ENCODE measurements at places on chromosomes 5 and 9.

GRCh38 chr9:122779181-122779580 is 9.6 kb upstream of the OR5C1 start:
- DNase-seq = no peak

GRCh38 chr5:55868846-55869245 is 17.7 kb downstream of the IL31RA start:
- no peak for DNase-seq

DNA sequence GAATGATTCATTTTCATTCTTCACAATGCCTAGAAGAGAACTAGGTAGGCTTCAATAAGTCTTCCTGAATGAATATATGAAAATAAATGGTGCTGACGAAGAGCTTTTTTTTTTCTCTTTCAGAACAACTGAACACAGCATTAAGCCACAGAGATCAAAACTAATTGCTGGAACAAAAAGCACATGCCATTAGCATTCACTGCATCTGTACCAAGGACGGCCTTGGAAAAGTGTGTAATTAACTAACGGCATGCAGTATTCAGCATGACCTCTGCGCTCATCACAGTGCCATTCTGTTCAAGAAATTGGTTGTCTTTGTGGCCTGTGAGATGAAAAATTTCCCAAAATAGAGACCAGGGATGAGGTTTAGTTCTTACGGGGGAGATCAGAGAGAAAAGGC is 99.3 kb downstream of the NUDT12 start:
- DNase-seq = no peak

- DNase-seq = no peak
These were observed 14.5 kb upstream of the TAS2R1 start for GRCh38 chr5:9644630-9645029.

DNA sequence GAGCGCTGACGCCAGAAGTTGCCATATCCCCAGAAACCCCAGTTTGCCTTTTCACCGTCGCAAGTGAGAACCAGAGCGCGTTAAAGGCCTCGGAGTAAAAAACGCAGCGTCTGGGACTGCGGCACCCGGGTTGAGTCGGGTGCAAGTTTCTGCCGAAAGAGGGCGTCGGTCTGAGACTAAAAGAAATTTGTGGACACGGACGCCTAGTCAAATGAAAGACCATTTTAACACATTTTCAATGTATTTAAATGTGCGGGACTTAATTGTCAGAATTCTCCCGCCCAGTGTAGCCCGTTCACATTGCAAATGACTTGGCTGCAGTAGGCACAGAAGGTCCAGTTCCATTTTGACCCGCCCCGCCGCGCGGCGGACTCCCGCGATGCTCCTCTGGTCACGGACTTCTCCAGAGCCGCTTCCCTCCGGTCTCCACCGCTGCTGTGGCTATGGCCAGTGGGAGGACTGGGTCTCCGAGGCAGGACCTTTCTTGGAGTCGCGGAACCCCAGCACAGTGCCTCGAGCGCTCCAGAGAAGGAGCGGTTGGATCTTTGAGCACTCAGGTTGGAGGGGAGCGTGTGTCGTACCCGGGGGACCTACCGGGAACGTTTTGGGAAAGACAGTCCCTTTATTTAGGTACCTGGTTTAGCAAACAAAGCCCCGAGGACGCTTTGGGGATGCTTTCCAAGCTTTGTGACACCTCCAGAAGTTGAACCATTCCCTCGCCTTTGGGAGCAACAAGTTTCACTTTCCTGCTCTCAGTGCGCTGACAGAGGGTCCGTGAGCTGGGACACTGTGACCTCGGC is 1.2 kb upstream of the NPR3 start:
- DNase-seq = peak; percentile 4

GRCh38 chr5:68010740-68011139 is 204.8 kb upstream of the PIK3R1 start:
- DNase-seq = no peak

DNA sequence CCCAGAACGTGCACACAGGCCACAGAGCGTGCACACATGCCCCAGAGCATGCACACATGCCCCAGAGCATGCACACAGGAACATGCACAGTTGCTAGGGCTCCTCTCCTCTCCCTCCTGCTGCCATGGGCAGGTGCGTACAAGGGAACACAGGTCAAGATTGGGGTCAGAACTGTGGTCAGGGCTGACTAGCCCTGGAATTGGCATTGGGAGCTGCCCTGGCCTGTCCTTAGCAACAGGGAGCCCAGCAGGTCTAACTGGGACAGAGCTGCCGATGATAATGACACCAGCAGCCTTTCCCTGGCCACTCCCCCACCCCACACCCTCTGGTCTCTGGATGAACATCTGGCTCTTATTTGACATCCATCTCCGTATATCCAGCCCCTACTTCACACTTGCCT is 8.0 kb downstream of the PCDH1 start:
- DNase-seq = no peak

DNA sequence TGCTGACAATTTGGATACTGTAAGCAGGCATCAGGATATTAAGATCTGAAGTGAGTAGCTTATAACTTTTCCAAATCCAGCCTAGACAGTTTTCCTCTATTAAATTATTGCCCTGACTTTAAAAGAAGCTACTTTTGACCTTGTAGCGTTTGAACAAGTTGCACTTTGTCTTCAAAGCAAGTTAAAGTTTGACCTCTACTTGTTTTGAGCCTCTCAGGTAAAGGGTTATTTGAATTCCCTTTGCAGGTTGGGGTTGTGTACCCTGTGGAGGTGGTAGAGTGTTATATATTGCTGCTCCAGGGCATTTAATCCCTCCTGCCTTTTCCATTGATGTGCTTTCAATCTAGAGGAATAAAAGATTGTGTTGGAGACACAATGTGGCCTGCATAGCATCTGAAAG is 30.1 kb downstream of the FXN start:
- no peak for DNase-seq

Measured in activated CD4-positive, alpha-beta T cell treated with anti-CD3 and anti-CD28 coated beads, Interleukin-2, amount 50 U/mL, for 1 hour (primary cell).